HAP-1 (cell line): ENCODE measurements at places on chromosomes 13 and 19.

GRCh38 chr13:59094181-59094580, 1069.5 kb downstream of the DIAPH3 start:
- DNase-seq, result no peak

DNA sequence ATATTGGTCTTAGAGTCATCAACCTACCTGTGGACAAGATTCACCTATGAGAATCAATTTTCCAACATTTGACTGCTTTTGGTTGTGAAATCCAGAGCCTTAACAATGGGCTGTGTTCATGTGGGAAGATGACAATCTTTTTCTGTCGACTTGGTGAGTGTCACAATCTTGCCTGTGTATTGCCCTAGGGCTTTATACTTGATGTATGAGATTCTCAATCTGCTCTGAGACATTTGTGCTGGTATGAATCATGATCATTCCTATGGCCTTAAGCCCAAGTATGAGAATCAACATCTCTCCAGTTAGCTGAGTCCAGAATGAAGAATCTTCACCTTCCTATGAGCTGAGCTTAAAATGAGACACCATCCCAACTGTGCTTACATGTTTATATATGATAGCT, 68.7 kb downstream of the ZNF726 start:
- no peak for DNase-seq

DNA sequence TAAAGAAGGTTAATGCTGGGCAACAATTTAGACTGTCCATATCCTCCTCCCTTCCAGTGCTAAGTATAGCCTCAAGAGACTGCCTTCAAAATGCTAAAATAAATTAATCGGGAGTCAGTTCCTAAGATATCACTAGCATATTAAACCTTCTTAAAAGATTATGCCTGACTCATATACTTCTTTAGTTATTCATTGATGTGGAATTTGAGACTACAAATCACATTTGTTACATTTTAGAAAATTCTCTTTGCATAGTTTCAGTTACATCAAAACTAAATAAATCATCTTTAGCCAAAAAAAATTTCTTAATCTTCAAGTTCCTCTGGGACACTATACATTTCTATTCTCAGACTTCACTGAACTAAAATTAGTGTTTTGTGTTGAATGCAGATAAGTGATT, 769.1 kb downstream of the PCDH9 start:
- no peak for DNase-seq

- no peak for DNase-seq
These were observed 16.6 kb downstream of the RFX1 start for GRCh38 chr19:13989487-13989886.

GRCh38 chr13:98761986-98762616, 9.6 kb upstream of the SLC15A1 start:
- DNase-seq, result no peak
